ENCODE measurements at places on chromosomes 11 and 22. TPM values are rescaled to one million over a fixed set of nuclear protein-coding genes. Genes with fewer than 3 reads are reported as not detected.

VPREB1 gene
- total RNA-seq, result not detected

OR51B4 gene
- total RNA-seq, result not detected

HSPB2 gene
- 37.0 TPM for total RNA-seq

CPT1B gene
- 458 TPM for total RNA-seq

OR56A4 gene
- not detected for total RNA-seq

C11orf21 gene
- total RNA-seq, result 66.5 TPM

SOX6 gene
- 16.9 TPM for total RNA-seq

SPDYC gene
- not detected for total RNA-seq

TRIM51 gene
- not detected for total RNA-seq

PRR5 gene
- total RNA-seq, result 2.9 TPM

RAB36 gene
- total RNA-seq, result 0.74 TPM

HBB gene
- 61.2 TPM for total RNA-seq

TMPRSS4 gene
- not detected for total RNA-seq

PVALB gene
- total RNA-seq, result not detected

POU2AF1 gene
- 0.62 TPM for total RNA-seq

TRIM48 gene
- total RNA-seq, result not detected

OSBP gene
- total RNA-seq, result 40.9 TPM

CHADL gene
- total RNA-seq, result 25.4 TPM

PRG2 gene
- not detected for total RNA-seq

MRGPRE gene
- total RNA-seq, result 0.42 TPM

MGAT3 gene
- total RNA-seq, result 6.3 TPM

TRIM22 gene
- 19.2 TPM for total RNA-seq

TRIM49 gene
- total RNA-seq, result not detected

CCDC15 gene
- 0.25 TPM for total RNA-seq

OR8G5 gene
- not detected for total RNA-seq

MUC2 gene
- not detected for total RNA-seq

MS4A14 gene
- 0.52 TPM for total RNA-seq

ANO9 gene
- total RNA-seq, result 1.3 TPM

CCDC87 gene
- 0.25 TPM for total RNA-seq

C11orf42 gene
- total RNA-seq, result not detected

DBX1 gene
- total RNA-seq, result not detected

ZBTB16 gene
- 67.3 TPM for total RNA-seq

SLC5A4 gene
- not detected for total RNA-seq

GVQW3 gene
- total RNA-seq, result 2.3 TPM

SLC25A18 gene
- 2.2 TPM for total RNA-seq

CALCA gene
- total RNA-seq, result not detected

TESMIN gene
- total RNA-seq, result 0.32 TPM

LRRC4C gene
- 0.57 TPM for total RNA-seq

PNPLA5 gene
- total RNA-seq, result not detected

HORMAD2 gene
- not detected for total RNA-seq

RIBC2 gene
- not detected for total RNA-seq

SYT13 gene
- 6.9 TPM for total RNA-seq

CSTPP1 gene
- 9.6 TPM for total RNA-seq

CDC42BPG gene
- 0.40 TPM for total RNA-seq

OR10A2 gene
- total RNA-seq, result not detected

Measured in left ventricle myocardium superior (tissue), 1 donor.